RWPE2 (cell line): ENCODE measurements at places on chromosomes 4 and X.

- no peak for DNase-seq
Measured at GRCh38 chr4:35772291-35772690, 472.0 kb downstream of the ARAP2 start.

DNA sequence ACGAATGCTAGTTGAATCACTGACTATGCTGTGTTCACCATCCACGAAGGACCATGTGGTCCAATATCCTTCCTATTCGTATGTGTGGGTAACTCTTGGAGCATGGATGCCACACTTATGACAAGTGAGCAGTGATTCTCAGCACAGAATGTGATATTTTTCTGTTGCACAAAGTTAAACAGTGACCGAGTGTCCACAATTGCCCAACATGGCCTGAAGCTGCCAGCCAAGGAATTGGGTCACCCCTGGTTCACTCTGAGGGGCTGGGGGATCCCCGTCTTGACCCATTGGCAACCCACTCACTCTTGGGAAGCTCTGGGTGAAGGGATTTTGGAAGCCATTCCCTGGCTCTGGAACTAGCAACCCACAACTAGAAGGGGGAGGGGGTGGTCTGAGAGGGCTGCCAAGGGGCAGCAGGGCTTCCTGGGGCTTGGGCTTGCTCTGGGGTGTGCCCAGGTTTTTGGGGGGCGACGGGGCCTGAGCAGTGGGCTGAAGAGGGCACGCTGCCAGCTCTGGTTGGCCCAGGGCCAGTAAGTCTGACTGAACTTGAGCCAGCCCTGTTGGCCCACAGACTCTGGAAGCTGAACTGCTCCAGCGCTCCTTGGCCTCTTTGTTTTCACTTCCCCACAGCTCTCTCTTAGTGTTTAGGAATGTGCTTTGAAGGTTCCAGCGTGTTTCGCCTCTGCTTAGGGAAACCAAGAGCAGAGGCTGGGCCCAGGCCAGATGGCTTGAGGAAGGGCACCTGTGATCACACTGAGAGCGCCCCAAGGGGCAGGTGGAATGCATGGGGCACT, 43.1 kb upstream of the BCOR start:
- no peak for DNase-seq

- DNase-seq: no peak
Measured at GRCh38 chr4:5784960-5785611, 74.1 kb downstream of the EVC start.

GRCh38 chrX:129574214-129574613, 34.2 kb downstream of the OCRL start:
- no peak for DNase-seq
